ENCODE measurements at places on chromosomes 16 and 17.

GRCh38 chr17:44608727-44609435, 47.4 kb upstream of the MEIOC start:
- DNase-seq: no peak

DNA sequence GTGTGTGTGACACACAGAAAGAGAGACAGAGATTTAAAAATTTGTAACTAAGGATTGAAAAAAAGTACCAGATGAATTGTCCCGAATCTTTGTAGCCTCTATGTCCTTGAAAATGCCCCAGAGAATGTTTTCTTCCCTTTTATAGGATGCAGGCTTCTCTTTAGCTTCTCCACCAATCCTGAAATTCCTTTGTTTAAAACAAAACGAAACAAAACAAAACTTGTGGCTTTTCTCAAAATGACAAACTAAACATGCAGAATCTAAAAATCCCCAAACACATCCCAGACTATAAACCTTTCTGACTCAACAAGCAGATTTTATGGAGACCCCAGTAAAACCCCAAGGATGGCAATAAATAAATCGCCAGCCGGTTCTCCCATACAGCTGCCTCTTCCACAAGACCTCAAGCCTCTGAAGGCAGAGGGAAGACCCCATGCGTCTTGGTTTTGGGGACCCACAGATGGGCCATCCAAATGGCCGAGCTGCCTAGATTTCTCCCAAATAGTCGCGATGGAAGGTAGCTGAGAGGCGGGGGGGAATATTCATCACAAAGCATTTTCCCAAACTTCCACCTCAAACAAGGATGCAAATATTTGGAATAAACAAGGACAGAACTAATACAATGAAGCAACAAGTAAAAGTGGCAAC, 269.5 kb upstream of the FOXF1 start:
- DNase-seq: no peak

DNA sequence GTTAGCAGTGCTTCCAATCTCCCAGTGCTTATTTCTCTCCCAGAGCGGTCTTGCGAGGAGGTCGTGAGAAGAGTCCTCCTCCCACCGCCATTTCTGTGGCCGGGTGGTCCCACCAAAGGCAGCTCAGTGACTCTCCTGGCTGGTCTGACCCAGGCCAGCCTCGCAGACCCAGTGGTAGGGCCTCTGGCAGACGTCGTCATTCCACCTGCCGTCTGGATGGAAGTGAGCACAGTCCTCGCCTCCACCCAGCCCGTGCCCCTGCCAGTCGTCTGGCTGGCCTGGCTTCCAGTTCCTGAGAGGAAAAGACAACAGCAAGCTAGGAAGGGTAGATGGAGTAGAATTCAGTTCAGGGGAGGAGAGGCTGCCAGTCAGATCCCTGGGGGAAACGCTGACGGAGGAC, 5.1 kb downstream of the CLEC10A start:
- no peak for DNase-seq

DNA sequence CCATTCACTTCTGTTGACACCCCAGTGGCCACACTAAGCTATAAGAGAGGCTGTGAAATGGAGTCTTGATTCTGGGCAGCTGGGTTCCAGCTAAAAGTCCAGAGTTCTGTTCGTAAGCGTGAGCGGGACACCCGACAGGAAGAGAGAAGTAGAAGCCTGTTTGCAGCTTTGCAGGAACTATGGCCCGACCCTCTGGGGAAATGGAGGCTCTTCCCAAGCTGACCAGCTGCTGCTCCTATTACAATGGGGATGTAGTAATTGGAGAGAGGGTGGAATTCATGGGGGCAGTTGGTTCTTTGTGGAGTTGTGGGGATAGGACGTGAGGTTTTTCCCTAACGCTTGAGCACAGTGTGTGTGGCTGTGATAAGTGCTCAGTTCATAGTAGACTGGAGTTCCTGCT, 28.4 kb downstream of the UBALD1 start:
- DNase-seq: no peak

- no peak for DNase-seq
Observed at GRCh38 chr16:84124257-84125073, 7.7 kb upstream of the MBTPS1 start.

- DNase-seq: no peak
Observed at GRCh38 chr17:45436625-45437464, 4.2 kb upstream of the ARHGAP27 start.

DNA sequence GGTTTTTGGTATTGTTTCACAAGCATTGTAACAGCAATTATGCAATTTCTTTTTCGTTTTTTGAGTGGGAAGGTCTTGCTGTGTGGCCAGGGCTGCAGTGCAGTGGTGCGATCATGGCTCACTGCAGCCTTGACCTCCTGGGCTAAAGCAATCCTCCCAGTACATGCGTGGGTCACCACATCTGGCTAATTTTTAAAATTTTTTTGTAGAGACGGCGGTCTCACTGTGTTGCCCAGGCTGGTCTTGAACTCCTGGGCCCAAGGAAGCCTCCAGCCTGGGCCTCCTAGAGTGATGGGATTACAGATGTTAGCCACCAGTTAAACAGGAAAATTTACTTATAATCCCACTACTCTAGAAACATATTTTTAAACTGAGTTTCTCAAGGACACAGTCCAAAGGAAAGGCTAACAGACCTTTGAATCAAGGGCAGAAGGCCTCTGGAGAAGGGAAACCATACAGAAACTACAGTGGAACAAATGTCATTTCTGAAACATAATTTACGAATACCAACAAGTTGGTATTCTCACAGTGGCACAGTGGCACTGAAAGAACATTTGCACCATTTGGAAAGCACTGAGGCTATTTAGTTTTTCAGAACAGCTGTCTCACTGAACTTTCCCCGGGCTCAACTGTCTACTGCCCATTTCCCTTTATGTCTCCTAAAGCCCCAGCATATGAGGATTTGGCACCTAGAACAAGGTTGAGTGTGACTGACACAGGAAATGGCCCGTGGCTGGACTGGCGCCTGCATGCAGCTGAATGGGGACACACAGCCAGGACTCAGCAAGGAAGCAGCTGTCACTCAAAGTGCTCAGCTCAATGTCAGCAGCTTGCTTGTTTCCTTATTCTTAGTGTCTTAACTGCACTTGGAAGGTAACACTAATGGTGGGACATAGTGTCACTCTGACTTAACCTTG, 2.8 kb upstream of the PRKAR1A start:
- DNase-seq: no peak

DNA sequence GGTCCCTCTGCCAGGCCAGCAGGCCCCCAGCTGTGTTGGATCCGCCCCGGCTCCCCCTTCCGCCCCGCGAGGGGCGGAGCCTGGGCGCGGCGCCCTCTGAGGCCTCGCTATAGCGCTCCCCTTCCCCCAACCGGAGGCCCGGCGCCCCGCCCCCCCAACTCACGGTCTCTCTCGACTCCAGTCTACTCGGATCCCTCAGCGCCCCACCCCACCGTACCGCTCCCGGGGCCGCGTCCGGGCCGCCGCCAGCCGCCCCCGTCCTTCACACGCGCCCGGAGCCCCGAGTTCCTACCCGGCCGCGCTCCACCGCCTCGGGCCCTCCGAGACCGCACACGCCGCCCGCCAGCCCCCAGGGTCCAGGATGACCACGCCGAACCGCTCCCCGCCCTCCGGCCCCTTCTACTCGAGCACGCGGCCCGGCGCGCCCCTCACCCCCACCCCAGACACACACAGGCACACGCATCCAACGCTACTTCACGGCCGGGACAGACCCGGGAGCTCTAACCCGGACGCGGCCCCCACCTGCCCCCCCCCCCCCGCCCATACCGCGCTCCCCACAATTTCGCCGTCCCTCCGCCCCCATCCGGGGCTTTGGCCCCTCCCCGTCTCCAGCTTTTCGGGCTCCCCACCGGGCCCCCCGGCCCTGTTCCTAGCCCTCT, 1.4 kb downstream of the PHF23 start:
- no peak for DNase-seq

GRCh38 chr16:15644267-15644961, 1.5 kb upstream of the MARF1 start:
- no peak for DNase-seq
